Testis (tissue), 5 donors: ENCODE measurements at places on chromosomes 5 and 9. TPM values are rescaled to one million over a fixed set of nuclear protein-coding genes. Genes with fewer than 3 reads are reported as not detected.
A peak's percentile ranks its signal among the peaks of the same experiment; 100 is the strongest.

GRCh38 chr5:19795218-19795617, 192.8 kb downstream of the CDH18 start:
- H3K27ac ChIP-seq = no peak overlapping the region
- H3K36me3 ChIP-seq = no peaks in the 10 kb centered on the region
- DNase-seq = peak; percentile 23
- H3K4me1 ChIP-seq = no peaks in the 10 kb centered on the region

DNA sequence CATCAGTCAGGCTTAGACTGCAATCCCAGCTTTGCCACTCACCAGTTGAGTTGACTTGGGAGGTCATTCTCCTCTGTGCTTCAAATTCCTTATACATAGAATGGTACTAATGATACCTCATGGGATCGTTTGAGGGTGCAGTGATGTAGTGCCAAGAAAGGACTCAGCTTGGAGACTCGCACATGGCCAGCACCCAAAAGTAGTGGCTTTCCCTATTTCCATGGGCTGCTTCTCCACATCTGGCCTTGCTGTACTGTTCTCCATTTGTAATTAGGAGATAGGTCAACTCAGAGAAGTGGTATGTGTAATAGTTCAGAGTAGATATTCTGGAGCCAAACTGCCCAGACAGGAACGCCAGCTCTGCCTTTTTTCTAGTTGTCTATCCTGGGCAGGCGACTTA, 5.5 kb downstream of the CCL19 start:
- no peaks in the 10 kb centered on the region for H3K27me3 ChIP-seq
- H3K4me1 ChIP-seq = no peaks in the 10 kb centered on the region
- no peak overlapping the region for H3K27ac ChIP-seq
- DNase-seq = no peak
- H3K4me3 ChIP-seq = no peak overlapping the region

- no peaks in the 10 kb centered on the region for H3K36me3 ChIP-seq
- H3K4me3 ChIP-seq = no peak overlapping the region
- H3K4me1 ChIP-seq = no peaks in the 10 kb centered on the region
Observed at GRCh38 chr5:95252801-95253200, 32.1 kb downstream of the MCTP1 start.

RETREG1 gene
- total RNA-seq = 24.8 TPM

DNA sequence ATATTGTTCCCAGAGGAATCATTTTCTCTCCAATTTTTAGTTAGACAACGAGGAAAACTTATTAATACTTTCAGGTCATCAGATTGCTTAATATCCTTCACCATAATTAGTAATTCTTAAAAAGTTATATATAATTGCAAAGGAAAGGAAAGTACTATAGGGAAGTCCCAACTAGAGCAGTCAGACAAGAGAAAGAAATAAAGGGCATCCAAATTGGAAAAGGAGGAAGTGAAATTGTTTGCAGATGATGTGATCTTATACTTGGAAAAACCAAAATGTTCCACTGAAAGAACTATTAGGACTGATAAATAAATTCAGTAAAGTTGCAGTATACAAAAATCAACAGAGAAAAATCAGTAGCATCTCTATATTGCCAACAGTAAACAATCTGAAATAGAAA, 223.5 kb upstream of the MEF2C start:
- no peaks in the 10 kb centered on the region for H3K27me3 ChIP-seq
- H3K36me3 ChIP-seq = no peaks in the 10 kb centered on the region
- no peak overlapping the region for H3K4me3 ChIP-seq
- no peak for DNase-seq
- no peak overlapping the region for H3K27ac ChIP-seq

FAM78A gene
- 29.7 TPM for total RNA-seq

- H3K27ac ChIP-seq = no peak overlapping the region
- no peaks in the 10 kb centered on the region for H3K27me3 ChIP-seq
- H3K36me3 ChIP-seq = no peaks in the 10 kb centered on the region
- no peak overlapping the region for H3K4me3 ChIP-seq
- DNase-seq = no peak
- peaks cover 3% of the 10 kb centered on the region for H3K4me1 ChIP-seq
Observed at GRCh38 chr9:70006306-70006705, 37.3 kb upstream of the MAMDC2 start.

DNA sequence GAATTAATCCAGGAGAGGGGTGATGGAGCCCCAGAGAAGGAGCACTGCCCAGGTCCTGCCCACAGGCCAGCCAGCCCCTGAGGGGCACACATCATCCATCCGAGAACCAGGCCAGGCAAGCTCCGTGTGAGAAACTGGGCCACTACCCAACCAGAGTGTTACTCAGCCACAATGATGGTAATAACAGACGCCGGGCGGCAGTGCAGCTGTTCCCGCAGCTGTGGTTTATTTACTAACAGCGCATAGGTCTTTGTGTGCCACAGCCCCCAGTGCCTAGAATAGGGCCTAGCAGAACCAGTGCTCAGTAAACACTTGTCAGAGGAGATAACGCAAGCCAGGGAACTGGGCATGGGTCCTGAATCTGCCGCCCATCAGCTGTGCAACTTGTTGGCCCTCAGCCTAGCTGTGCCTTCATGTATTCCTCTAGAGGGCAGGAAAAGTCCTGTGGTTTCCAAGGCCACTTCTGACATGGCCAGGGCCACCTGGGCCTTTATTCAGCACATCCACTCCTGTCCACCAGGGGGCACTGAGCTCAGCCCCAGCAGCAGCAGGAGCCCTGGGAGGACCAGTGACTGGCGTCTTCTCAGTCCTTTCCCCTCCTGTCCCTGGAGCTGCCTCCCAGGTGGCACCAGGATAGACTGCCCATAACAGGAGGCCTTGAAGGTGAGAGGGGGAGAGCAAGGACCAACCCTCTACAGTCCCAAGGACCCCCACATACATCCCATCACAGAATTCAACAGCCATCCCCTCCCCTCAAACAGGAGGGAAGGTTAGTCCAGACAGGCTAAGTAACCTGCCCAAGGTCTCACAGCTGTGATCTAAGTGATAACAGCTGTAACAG, 2.1 kb downstream of the MXD3 start:
- peaks cover 27% of the 10 kb centered on the region for H3K4me1 ChIP-seq
- H3K27ac ChIP-seq = no peak overlapping the region
- no peaks in the 10 kb centered on the region for H3K27me3 ChIP-seq
- H3K36me3 ChIP-seq = no peaks in the 10 kb centered on the region

- H3K36me3 ChIP-seq = no peaks in the 10 kb centered on the region
- H3K27ac ChIP-seq = no peak overlapping the region
- no peak for DNase-seq
- no peaks in the 10 kb centered on the region for H3K27me3 ChIP-seq
- H3K4me3 ChIP-seq = no peak overlapping the region
- no peaks in the 10 kb centered on the region for H3K4me1 ChIP-seq
Observed at GRCh38 chr5:180463916-180464602, 30.1 kb upstream of the CNOT6 start.

BHMT gene
- not detected for total RNA-seq

HACD4 gene
- total RNA-seq = 2.8 TPM

RNF208 gene
- 4.1 TPM for total RNA-seq

DNA sequence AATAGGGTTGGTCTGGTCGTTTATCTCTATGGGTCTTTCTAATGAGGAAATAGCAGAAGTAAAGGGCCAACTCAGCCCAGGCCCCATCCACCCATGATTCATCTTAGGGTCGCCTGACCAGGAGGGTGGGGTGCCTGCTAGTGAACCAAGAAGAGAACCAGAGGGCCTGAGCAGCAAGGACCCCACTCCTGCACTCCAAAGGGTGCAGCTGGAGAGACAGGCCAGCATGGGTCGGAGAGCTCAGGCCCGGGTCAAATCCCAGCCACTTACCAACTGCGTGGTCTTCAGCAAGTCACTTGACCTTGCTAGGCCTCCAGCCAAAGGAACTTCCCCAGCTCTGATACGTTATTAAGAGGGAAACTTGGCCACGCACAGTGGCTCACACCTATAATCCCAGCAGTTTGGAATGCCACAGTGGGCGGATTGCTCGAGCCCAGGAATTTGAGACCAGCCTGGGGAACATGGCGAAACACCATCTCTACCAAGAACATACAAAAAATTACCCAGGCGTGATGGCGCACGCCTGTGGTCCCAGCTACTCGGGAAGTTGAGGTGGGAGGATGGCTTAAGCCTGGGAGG, 4.3 kb downstream of the BBLN start:
- H3K27me3 ChIP-seq = no peaks in the 10 kb centered on the region
- DNase-seq = no peak
- H3K4me3 ChIP-seq = no peak overlapping the region
- H3K27ac ChIP-seq = no peak overlapping the region
- H3K36me3 ChIP-seq = no peaks in the 10 kb centered on the region
- peaks cover 5% of the 10 kb centered on the region for H3K4me1 ChIP-seq

DNA sequence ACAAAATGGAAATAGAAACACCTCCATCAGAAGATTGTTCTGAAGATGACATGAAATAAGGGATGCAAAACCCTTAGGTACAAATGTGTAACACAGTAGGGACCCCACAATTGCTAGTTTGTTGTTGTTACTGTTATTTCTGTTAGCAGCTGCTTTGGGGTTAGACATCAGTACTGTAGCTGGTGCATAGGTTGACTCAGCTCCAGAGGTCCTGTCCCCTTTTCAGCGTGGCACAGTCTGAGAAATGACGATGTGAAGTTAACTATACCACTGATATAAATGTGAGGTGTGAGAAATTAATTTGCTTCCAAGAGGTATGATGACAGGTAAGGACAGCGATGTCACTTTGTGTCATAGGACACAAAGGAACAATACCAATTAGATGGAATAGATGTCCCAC, 384.6 kb upstream of the KLF4 start:
- H3K36me3 ChIP-seq = no peaks in the 10 kb centered on the region
- H3K27me3 ChIP-seq = no peaks in the 10 kb centered on the region
- no peaks in the 10 kb centered on the region for H3K4me1 ChIP-seq
- no peak overlapping the region for H3K4me3 ChIP-seq
- no peak overlapping the region for H3K27ac ChIP-seq
- no peak for DNase-seq

LSM11 gene
- 9.5 TPM for total RNA-seq

DNA sequence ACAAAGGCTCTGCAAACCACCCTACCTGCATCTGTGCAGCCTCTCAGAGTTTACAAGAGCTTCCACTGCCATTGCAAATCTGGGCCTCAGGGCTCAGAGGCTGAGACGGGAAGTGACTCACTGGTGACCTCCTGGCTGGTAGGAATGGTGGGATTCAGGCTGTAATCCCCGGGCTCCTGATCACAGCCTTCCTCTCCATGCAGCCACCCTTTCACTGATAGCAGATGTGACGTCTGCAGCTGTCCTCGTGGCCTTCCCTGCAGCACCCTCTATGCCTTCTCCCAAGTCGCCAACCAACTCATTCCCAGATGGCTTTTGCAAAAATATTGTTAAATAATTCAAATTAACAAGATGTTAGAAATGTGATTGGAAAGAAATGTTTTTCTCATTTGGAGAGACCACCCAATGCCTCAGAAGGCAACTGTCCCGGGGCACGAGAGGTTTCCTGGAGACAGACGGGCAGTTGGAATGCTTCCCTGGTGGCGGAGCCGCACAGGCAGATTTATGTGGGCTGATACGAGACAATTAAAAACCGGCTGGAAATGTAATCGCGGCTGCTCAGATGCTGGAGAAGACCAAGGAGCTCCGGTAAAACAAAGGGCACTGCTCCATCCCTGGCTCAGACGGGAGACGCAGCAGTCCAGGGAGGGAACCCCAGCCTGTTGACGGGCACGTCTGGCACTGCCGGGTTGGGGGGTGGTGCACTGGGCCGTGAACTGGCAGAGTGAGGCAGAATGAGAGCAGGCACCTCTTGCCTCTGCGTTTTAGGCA, 34.4 kb upstream of the SLC25A51 start:
- no peak overlapping the region for H3K27ac ChIP-seq
- no peaks in the 10 kb centered on the region for H3K36me3 ChIP-seq
- DNase-seq = no peak
- H3K27me3 ChIP-seq = no peaks in the 10 kb centered on the region
- no peak overlapping the region for H3K4me3 ChIP-seq
- no peaks in the 10 kb centered on the region for H3K4me1 ChIP-seq
